ENCODE measurements at places on chromosomes 12 and 14.

DNA sequence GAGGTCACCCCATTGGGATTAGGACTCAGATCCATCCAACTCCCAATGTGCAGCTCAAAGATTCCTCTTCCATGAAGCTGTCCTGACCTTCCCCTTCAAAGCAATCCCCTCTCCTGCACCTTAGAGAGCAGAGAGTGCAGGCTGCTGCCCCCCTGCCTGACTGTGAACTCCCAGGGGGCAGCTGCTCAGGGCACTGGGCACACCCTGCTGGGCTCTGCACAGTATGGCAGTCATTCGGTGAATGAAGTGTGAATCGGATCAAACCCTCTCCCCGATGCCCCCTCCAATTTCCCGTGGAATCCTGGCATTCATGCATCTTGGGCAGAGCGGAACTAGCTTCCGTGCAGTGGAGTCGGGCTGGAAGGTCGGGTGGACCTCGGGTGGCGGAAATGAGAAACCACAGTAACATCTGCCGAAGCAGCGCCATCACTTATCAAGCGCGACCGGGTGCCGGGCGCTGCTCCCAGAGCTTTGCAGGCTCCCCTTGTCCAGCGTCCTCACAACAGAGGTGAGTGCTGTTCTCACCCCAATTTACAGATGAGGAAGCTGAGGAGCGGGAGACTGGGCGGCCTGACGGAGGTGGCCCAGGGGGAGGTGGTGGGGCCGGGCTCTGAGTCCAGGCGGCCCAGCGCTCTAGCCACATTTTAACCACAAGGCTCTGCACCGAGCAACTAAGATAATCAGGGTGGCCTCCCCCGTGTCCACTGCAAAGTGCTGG lies 14.7 kb downstream of the GALNT9 start:
- DNase-seq = no peak

DNA sequence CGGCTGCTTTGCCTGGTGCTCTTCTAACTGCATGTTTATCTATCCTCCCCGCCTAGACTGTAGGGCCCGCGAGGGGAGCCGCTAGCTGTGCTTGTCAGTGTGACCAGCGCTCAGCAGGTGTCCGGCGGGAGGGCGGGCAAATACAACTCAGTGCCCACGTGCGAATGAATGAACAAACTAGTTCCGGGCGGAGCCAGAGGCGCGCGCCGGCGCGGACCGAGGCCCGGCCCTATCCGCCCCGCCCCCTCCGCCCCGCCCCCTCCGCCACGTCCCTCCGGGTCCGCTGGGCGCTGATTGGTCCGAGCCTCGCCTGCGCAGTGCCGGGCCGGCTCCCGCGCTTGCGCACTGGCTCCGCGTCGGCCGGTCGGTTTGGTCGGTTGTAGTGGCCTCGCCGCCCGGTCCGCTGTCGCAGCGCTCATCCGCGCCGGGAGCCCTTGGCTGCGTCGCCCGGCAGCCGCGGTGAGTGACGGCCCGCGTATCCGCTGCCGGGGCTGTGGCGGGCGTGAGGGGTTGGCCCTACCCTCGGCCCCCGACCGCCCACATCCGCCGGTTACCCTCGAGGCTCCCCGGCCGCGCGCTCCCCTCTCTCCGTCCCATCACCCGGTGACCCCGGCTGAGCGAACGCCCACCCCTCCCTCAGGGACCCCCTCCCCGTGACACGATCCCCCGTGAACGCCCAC lies 60.0 kb downstream of the DDX51 start:
- DNase-seq = peak; percentile 61

DNA sequence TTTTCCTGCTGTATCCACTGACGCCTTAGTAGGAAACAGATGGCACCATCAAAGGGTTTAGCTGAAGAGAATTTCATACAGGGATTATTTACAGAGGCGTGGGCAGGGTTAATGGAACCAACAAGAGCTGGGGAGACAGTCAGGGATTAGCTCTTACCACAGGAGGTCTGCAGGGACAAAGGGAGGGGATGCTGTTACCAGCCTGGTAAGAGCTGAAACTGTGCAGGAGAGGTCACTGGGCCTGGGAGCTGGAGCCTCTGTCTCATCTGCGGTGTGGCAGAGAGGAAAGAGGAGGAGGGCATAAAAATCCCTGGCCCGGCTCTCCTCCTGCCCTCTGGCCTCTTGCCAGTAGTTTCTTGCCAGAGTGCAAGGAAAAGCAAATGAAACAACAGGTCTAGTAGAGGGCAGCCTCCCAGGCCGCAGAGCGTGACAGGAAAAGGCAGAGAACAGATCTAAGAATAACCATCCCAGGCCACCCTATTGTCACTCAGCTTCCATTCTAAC lies 18.9 kb upstream of the POC1B start:
- DNase-seq = no peak

GRCh38 chr14:54223831-54224402 lies 172.9 kb upstream of the CDKN3 start:
- DNase-seq = no peak

DNA sequence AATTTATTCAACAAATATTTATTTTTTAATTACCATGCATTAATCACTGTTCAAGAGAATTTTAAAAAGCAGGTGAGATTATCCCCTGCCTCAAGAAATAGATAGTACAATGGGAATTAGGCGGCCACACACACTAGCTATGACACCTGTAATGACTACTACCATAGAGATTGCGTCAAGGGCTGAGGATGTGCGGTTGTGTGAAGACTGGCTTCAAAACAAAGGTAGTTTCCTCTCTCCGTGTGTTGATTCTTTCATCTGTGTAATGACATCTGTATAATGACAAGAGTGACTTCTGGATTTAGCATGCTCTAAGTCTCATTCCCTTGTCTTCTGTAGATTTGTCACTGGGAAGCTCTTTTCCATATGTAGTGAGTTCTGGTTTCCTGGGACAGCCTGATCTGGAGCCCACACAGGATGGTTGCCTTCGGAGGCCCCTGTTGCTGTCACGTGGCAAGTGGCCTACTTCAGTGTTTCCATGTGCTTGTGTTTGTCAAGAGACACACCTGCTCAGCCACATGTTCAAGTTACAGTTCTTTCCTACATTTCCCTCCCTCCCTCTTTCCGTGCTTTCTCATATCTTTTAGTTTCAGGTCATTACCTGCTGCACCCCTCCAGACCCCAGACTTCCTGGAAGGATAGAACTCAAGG lies 64.3 kb downstream of the GALNT8 start:
- no peak for DNase-seq

DNA sequence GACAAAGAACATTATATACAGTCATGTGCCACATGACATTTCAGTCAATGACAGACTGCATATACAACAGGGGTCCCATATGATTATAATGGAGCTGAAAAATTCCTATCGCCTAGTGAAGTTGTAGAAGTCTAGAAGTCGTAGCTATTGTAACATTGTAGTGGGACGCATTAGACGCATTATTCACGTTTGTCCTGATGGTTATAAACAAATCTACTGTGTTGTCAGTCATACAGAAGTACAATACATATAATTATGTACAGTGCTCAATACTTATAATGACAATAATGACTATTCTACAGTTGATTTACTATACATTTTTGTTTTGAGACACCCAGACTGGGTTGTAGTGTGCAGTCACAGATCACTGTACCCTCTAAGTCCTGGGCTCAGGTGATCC lies 64.1 kb upstream of the AP4S1 start:
- no peak for DNase-seq

- DNase-seq = peak; percentile 58
Measured at GRCh38 chr12:46209170-46209569, 59.7 kb downstream of the SLC38A1 start.

DNA sequence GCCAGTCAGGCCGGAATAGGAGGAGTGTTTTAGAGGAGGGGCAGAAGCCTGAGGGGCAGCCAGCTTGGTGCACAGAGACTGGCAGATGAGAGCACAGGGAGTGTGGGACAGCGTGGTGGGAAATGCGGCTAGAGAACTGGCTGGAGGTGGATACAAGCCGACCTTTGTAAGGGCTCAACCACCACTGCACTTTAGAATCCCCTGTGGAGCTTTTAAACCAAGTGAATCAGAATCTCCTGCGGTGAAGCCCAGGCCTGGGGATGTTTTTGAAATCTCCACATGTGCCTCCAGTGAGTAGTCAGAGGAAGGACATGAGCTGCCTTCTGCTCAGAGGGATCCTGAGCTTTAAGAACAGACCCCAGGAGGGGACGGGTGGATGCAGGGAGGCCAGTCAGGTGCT lies 10.9 kb upstream of the PCED1B start:
- DNase-seq = no peak

- DNase-seq = no peak
Measured at GRCh38 chr12:54299515-54300224, 1.1 kb downstream of the NFE2 start.

DNA sequence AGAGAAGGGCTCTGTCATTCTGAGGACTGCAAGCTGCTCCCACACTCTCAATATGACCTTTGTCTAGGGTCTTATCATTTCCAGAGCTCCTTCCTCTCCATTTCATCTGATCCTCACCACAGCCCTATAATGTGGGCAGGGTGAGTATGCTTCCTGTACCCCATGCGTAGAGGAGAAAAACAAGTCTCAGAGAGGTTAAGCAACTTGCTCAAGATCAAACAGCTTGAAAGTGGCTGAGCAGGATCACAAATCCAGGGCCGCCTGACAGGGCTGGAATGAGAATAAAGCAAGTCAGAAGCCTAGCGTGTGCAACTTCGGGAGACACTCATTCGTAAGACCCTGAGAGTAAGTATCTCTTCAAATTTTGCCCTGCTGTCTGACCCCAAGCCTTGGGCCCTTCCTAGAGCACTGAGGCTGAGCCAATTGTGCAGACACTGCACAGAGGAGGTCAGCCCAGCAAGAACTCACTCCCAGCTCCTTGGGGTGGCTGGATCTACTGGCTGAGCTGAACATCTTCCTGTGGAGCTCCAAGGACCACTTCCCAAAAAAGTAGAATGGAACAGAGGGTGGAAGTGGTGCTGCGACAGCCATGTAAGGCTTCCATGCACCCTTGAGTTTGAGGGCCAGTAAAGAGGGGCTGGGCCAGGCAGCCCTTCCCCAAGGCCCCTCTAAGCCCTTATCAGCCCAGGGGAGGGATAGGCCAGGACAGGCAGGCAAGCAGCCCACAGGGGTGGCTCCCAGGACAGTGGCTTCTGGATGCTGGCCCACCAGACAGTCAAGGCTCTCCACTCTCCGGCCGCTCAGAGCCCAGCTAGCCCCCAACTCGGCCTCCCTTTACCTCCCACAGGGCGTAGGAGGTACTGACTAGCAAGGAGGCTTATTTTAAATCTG lies 10.5 kb downstream of the ZFP36L1 start:
- DNase-seq = no peak

- no peak for DNase-seq
Measured at GRCh38 chr12:69792533-69792932, 32.5 kb upstream of the MYRFL start.

- no peak for DNase-seq
Measured at GRCh38 chr12:76948879-76949278, 70.1 kb upstream of the CSRP2 start.

GRCh38 chr14:93857081-93857480 lies 68.8 kb upstream of the PRIMA1 start:
- no peak for DNase-seq

DNA sequence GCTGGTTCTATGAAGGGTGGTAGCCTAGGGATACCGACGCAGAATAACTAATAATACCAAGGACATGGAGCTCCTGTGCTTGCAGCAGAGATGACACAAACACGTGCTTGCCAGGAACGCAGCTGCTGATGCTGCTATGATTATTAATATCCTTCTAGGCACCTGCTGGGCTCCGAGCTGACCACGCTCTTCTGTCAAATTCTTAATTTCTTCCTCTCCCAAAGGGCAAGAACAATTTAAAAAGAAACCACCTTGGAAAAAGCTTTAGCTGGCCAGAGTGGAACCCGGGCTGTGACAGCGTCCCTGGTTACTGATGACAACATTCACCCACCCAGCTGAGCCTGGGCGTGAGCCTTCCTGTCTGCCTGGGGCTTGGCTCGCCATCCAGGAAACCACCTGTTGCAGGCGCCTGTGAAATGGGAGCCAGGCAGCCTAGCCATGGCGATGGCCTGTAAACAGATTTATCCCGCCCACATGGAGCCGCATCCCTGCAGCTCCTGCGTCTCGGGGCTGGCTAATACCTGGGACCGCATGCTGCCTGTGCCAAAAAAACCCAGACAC lies 28.8 kb downstream of the CLMN start:
- DNase-seq = no peak

- DNase-seq = no peak
Measured at GRCh38 chr12:93279565-93280412, 97.9 kb upstream of the NUDT4 start.

GRCh38 chr12:67436230-67436629 lies 167.1 kb downstream of the CAND1 start:
- DNase-seq = no peak

DNA sequence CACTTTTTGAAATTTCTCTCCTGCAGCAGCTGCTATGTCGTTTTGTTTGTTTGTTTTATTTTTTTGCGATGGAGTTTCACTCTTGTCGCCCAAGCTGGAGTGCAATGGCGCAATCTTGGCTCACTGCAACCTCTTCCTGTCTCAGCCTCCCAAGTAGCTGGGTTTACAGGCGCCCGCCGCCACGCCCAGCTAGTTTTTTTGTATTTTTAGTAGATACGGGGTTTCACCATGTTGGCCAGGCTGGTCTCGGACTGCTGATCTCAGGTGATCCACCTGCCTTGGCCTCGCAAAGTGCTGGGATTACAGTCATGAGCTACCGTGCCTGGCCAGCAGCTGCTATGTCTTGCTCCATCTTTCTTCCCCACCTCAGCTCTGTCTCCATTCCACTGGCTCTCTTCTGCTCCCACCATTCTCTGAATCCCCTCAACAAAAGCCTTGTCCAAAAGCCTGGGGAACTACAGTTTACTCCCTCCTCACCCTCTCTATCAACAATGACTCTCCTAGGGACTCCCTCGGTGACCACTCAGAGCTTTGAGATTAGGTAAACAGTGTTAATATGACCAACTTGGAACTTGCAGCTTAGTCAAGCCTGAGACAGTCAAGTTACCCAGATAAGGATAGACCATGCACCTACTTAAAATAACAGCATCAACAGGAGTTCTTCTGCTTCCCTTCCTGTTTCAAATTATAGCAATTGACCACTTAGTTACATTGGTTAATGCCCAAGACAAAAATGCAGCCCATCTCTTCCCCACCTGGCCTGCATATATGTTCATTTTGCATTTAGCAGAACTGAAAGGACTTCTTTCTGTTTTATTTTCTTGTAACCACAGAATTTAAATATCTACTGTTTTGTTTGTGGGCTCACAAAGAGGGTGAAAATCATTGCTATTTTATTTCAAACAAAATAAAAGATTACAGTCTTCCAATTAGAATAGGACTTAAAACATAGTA lies 189.0 kb upstream of the AMIGO2 start:
- DNase-seq = no peak

- no peak for DNase-seq
Measured at GRCh38 chr12:47729233-47729632, 3.9 kb upstream of the ENDOU start.

GRCh38 chr12:46523863-46524770 lies 151.5 kb upstream of the SLC38A2 start:
- DNase-seq = peak; percentile 45

GRCh38 chr12:54587315-54587873 lies 1.1 kb downstream of the PPP1R1A start:
- no peak for DNase-seq

- no peak for DNase-seq
Measured at GRCh38 chr14:63892265-63892664, 39.5 kb downstream of the SYNE2 start.

DNA sequence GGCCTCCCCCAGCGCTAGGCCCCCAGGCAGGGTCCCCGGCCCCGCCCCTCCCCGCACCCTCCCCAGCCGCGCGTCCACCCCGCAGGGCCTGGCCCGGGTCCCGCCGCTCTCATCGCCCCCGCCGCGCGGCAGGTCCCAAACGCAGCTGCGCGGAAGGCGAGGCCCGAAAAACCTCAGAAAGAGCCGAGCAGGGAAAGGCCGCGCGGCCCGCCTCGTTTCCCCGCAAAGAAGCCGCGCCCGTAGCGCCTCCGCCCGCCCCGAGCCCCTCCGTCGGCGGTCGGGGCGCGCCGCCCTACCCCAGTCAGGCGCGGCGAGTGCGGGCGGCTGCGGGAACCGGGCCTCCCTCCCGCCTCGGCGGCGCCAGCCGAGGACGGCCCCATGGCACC lies 324 bp downstream of the POLE start:
- DNase-seq = no peak
